ENCODE measurements at places on chromosomes 2 and 18. TPM values are rescaled to one million over a fixed set of nuclear protein-coding genes. Genes with fewer than 3 reads are reported as not detected.

Gene VPS54
- 22.1 TPM for total RNA-seq

Gene CYS1
- total RNA-seq, result 26.9 TPM

Gene FSHR
- not detected for total RNA-seq

Gene DSG4
- not detected for total RNA-seq

GRCh38 chr2:234861841-234862735 lies 89.7 kb upstream of the SH3BP4 start:
- DNase-seq, result no peak

DNA sequence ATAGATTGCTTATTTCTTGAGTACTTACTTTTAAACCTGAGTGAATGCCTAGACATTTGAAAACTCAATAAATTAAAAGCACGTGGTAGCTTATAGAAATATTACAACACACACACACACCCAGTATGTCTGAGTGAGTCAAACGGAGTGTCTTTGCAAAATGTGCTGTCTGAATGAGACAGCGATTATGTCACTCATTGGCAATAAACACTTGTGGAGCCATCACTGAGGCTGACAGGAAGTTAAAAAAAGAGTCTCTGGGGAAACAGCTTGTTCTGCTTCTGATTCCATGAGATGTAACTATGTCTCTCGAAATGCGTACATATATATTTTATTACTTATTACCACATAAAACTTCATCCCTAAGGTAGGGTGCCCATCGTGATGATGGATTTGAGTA lies 22.3 kb upstream of the VPS4B start:
- DNase-seq, result no peak

- DNase-seq, result no peak
These were observed 56.0 kb downstream of the METTL4 start for GRCh38 chr18:2515171-2515787.

DNA sequence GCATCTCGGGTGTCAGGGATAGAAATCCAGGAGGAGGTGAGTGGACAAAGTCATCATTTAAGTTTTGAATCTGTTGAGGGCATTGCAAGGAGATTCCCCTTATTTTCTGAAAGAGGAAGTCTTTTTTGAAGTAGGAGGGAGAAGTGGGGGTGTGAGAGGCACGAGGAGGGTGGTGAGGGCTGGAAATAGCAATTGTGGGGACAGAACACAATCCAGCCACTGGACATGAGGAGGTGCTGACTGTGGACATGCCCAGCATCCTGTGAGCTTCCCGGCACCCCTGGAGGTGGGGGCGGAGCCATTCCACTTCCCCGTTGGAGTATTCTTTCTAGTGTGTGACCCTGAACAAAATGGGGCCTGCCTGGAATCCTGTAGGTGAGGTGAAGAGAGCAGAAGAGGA lies 310.7 kb upstream of the EPAS1 start:
- DNase-seq, result no peak

GRCh38 chr2:201857326-201857725 lies 51.0 kb downstream of the CDK15 start:
- no peak for DNase-seq

- DNase-seq, result no peak
These were observed 3.6 kb downstream of the RPRM start for GRCh38 chr2:153474876-153475435.

DNA sequence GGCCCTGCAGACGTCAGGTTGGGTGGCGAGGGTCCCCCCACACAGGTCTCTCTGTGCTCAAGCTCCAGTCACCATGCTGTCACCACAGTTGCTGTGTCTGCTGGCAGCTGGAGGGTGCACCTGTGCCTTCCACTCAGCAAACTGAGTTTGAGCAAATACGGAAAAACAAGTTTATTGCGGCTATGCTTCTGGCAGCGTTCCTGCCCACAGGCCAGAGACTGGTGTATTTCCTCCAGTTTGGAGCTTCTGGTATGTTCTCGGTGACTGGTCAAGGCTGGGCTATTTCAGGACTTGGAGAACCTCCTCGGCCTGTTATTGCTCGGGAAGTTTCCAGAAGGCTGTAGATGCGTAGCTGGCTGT lies 132.6 kb downstream of the SEPTIN10 start:
- DNase-seq, result no peak

- no peak for DNase-seq
These were observed 168.0 kb downstream of the LPIN1 start for GRCh38 chr2:11914455-11914854.

DNA sequence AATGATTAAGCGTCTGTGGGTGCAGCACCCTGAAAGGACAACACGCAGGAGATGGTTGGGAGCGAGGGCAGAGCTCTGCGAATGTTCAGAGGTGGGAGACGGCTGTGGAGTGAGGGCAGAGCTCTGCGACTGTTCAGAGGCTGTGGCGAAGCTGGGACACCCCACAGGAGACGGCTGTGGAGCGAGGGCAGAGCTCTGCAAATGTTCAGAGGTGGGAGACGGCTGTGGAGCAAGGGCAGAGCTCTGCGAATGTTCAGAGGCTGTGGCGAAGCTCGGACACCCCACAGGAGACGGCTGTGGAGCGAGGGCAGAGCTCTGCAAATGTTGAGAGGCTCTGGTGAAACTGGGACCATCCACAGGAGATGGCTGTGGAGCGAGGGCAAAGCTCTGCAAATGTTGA lies 40.0 kb upstream of the SNTG2 start:
- DNase-seq, result no peak

DNA sequence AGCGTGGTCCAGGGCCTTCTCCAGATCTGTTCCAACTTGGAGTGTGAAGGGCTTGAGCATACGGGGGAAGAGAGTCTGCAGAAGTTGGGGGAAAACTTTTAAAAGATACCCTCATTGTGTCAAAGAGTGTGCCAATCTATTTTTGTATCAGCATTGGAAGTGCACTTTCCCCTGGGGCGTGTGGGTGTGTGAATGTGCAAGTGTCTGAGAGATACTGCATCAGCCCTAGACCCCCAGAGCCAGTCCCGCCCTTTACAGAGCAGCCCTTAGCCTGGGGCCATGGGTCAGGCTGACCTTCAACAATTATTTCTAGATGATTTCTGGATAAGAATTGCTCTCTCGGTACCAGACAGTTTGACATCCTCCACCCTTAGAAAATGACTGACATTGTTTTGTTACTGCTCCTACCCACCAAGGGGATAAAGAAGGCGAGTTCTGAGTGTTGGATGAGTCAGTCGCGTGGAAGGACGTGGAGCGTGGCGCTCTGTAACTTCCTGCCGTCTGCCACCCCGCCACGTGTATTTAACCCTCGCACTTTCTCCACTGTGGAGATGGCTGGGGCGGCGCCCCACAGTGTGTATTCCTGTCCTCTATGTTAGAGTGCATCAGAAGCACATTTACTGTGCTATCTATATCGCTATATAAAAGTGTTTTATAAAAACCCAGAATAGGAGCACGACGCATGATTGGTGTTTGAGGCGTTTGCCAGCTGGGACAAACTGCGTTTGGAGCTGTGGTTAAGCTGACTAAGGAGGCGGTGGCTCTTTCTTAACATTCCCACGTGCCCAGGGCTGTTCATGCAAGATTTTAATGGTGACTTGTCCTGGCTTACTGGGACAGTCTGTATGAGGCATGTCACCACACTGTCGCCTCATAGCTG lies 122.6 kb downstream of the CABLES1 start:
- DNase-seq, result peak; percentile 21

DNA sequence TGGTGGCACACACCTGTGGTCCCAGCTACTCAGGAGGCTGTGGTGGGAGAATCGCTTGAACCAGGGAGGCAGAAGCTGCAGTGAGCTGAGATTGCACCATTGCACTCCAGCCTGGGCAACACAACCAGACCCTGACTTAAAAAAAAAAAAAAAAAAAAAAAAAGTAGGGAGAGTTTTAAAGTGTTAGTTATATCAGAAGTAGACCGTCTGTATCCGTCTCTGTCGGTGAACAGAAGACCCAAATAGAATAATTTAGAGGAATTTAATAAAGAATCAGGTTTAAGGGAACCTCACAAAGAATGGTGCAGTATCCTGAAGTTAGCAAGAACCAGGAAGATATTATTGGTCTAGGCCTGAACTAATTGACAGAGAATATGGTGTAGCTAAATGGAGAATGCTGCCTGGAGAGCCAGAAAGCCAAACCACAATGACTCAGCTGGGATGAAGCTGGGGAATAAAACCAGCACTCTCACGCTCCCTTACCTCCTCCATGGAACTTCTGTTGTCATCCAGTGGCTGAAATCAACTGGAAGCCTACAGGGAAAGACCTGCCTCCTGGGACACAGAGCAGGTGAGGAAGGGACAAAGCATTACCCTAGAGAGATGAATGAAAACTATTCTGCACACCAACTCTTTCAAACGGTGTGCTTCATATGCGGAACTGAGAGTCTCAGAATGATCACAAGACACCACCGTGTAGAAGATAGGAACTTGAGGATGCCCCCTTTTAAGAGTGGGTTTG lies 39.1 kb upstream of the PLEKHM3 start:
- no peak for DNase-seq

DNA sequence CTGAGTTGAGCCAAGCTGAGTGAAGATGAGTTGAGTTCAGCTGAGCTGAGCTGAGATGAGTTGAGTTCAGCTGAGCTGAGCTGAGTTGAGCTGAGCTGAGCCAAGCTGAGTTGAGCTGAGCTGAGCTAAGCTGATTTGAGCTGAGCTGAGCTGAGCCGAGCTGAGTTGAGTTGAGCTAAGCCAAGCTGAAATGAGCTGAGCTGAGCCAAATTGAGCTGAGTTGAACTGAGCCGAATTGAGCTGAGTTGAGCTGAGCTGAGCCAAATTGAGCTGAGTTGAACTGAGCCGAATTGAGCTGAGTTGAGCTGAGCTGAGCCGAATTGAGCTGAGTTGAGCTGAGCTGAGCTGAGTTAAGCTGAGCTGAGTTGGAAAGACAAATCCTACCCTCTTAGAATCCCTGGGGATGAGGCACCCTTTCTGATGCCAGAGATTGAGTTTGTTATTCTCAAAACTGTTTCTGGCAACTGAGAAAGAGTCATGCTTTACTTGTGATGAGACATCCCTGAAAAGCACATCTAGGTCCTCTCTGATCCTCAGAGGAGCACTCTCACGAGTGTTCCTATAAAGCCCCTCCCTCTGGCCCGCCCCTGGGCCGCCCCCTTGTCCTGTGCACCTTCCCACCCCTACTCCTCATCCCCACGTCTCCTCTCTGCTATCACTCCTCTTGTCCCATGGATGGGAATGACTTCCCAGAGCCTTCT lies 116.5 kb downstream of the MCFD2 start:
- no peak for DNase-seq

All from thoracic aorta (tissue), 2 donors.